Dorsolateral prefrontal cortex (tissue), 122 donors: ENCODE measurements at places on chromosomes 12 and 14. TPM values are rescaled to one million over a fixed set of nuclear protein-coding genes. Genes with fewer than 3 reads are reported as not detected.

DNA sequence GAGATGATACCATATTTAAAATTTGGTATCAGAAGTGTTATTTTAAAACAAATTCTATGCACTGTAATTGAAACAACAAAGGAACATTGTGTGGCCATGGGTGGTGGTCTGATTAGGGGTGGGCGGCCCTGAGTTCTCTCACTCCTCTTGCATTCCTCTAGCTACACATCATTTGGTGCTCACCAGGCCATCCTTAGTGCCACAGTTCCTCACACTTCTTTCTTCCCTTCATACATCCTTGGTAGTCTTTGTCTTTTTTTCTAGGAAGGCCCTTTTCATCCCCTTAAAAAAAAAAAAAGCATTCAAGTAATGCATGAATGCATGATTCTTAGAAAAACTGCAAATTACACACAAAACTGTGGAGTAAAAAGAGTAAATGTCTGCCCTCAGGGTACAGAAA is 2.4 kb upstream of the MANSC4 start:
- DNase-seq, result no peak

Gene GOLGA5
- total RNA-seq, result 24.9 TPM

- DNase-seq, result no peak
Observed at GRCh38 chr12:119153477-119154434, 25.0 kb upstream of the HSPB8 start.

DNA sequence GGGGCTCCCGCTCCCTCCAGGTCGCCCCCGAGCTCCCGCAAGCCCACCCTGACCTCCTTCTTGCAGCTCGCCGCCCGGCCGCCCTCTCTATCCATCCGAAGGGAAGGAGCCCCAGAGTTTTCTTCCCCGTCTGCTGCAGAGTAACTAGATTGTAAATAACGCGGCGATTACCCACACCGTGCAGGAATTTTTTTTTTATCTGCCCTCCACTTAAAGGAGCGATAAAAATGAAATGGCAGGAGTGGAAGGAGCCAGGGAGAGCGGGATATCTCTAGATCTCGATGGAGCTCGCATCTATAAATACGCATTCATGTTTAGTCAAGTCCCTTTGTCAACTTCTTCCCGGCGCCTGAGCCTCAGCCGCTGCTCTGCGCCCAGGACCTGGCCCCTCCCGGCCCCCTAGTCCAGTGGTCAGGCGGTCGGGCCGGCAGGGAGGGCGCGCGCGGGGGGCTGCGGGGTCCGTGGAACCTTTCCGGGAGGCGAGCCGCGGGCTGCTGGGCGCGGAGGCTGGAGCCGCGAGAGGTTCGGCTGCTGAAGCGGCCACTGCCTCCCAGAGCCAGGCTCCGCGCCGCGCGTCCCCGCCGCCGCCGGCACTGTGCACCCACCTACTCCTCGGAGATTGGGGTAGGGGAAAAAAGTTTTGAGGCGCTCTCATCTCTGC is 386.0 kb downstream of the BCAT1 start:
- DNase-seq, result no peak

Gene KRT72
- not detected for total RNA-seq

- no peak for DNase-seq
Observed at GRCh38 chr14:69107407-69108003, 45.4 kb downstream of the DCAF5 start.

DNA sequence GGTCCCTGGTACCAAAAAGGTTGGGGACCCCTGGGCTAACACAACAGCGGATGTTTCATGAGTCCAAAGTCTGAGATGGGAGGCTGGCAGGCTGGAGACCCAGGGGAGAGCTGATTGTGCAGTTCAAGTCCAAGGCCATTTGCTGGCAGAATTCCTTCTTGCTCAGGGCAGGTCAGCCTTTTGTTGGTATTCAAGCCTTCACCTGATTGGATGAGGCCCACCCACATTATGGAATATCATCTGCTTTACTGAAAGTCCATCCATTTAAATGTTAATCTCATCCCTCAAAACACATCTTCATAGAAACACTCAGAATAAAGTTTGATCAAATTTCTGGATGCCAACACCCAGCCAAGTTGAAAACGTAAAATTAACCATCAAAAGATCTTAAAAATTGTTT is 52.9 kb downstream of the GSC start:
- DNase-seq, result no peak

Gene MGP
- 11.3 TPM for total RNA-seq

DNA sequence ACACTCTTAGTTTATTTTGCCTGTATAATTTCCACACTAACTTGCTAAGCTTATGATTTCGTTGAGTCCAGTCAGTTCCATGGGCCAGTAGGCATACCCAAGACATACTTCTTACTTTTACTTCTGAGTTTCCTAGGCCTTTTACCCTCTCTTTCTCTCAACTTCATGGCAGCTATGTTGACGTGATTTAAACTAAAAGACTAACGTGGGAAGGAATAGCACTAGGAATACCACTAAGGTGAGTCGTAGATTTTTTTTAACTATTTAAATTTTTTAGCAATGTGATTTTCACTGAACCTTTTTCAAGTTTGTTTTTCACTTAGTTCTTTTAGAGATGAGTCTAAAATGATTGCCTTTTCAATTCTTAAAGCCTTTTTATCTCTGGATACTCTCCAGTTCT is 793.5 kb upstream of the NOVA1 start:
- DNase-seq, result no peak

Gene DCN
- 44.4 TPM for total RNA-seq

DNA sequence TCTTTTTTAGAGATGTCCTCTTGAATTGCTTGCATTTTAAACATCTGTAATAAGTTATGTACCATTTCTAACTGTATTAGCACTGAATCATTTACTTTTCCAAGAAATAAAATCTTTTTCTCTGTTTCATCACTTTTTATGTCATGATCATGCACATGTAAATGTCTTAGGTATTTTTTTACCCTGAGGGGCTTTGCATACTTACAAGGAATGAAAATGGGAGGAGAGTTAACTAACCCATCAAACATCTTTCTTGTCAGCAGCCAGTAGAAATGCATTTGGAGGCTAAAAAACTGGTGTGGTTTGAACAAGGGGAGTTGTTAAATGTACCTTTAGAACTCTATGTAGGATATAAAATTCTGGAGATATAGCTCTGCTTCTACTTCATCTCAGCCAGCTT is 1080.3 kb downstream of the GALC start:
- no peak for DNase-seq

DNA sequence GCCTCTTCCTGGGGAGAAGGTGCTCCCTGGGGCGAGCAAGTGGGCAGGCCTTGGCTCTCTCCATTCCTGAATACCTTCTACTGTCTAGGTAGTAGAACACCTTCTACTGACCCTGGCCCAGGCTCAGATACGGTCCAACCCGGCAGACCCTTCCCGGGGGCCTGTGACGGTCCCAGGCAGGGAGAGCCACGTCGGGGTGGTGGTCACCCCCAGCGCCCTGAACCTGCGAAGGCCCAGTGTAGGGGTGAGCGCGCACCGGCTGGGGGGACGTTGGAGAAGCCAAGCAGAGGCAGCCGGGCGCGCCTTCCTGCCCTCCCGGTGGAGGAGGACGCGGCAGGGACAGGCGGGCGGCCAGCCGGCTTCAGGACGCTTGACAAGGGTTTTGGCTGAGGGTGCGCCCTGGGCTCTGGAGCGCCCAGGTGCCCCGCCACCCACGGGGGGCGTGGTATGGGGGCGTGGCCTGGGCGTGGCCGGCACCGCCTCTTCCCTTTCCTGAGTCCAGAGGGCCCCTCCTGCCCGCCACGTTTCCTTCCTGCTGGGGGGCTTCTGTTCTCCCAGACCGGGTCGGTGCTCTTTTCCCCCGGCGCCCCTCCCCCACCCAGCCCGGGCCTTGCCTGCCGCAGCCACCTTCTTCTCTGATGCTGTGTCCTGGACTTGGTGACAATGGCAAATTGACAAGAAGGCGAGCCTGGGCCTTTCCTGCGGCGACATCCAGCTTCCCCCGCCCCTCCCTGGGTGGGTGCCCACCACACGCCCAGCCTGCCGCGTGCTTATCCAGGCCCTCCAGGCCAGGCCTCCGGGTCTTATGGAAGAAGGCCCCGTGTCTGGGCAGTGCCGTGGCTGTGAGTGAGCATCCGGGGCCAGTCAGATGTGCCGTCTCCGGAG is 24.5 kb upstream of the PPP1R13B start:
- no peak for DNase-seq

DNA sequence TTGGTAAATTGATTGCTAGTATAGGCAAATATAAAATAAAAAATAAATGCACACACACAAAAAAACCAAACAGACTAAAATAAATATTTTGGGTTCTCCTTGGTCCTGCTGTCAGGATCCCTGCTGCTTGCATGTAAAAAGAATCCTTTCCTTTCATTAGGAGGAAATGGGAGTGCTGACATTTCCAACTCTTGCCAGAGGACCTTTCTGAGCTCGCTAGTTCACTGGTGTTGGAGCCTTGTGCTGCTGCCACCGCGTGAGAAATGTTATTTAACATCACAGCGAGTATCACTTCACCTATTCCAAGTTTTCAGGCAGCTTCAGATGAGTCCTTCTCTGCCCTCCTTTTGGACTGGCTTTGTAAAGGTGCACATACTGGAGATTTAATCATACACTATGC is 358.9 kb downstream of the NPAS3 start:
- no peak for DNase-seq

Gene REP15
- 3.2 TPM for total RNA-seq

Gene PLD4
- total RNA-seq, result 6.5 TPM

DNA sequence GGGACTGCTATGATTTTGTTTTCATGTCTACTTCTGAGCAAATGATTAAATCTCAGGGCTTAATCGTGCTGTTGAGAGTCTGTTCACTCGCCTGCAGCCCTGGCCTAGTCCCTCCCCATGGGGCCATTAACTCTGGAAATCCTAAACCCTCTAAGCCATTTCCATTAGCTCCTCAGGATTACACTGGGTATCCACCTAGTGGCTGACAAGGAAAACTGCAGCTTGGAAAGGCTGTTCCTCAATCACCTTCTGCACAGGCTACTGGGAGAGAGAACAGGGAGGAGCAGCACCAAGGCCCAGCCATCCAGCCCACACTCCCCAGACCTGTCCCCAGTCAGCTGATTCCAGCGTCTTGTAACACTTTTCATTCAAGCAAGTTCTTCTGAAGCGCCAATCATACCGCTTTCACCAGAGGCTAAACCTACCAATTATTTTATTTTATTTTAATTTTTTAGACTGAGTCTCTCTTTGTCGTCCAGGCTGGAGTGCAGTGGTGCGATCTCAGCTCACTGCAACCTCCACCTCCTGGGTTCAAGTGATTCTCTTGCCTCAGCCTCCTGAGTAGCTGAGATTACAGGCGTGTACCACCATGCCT is 48.7 kb downstream of the NEUROD4 start:
- no peak for DNase-seq

- no peak for DNase-seq
Observed at GRCh38 chr12:131253376-131254026, 299.8 kb downstream of the ADGRD1 start.

Gene OTOGL
- total RNA-seq, result 6.0 TPM

Gene MIP
- not detected for total RNA-seq

Gene TAPBPL
- 17.3 TPM for total RNA-seq

GRCh38 chr14:101189266-101189665 is 285.7 kb upstream of the RTL1 start:
- DNase-seq, result no peak

DNA sequence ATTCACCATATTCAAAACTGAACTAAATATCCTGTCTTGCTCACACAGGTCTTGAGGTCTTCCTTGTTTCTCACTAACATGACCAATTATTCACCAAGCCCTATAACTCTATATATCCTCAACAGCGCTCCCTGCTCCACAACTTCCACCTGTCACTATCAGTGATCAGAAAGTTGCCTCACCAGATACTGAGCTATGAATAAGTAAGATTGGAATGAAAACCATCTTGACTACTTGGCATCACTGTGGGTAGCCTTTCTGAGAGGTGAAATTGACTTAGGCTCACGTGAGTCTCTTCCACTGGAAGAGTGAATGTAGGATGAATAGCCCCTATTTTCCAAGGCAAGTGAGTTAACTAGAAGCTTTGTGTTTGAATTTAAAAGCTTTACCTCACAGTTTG is 167.1 kb downstream of the PIK3C2G start:
- no peak for DNase-seq

Gene ACYP1
- total RNA-seq, result 23.7 TPM

- peak; percentile 79 for DNase-seq
Observed at GRCh38 chr14:68816183-68816942, 23.5 kb upstream of the ZFP36L1 start.

GRCh38 chr12:79262938-79263337 is 398.4 kb downstream of the SYT1 start:
- DNase-seq, result no peak

Gene DUSP6
- total RNA-seq, result 29.5 TPM

- DNase-seq, result no peak
Observed at GRCh38 chr12:87388376-87388775, 640.8 kb downstream of the C12orf50 start.

- no peak for DNase-seq
Observed at GRCh38 chr14:32536175-32536574, 207.1 kb downstream of the AKAP6 start.

- no peak for DNase-seq
Observed at GRCh38 chr14:93142854-93143652, 27.3 kb upstream of the ITPK1 start.

DNA sequence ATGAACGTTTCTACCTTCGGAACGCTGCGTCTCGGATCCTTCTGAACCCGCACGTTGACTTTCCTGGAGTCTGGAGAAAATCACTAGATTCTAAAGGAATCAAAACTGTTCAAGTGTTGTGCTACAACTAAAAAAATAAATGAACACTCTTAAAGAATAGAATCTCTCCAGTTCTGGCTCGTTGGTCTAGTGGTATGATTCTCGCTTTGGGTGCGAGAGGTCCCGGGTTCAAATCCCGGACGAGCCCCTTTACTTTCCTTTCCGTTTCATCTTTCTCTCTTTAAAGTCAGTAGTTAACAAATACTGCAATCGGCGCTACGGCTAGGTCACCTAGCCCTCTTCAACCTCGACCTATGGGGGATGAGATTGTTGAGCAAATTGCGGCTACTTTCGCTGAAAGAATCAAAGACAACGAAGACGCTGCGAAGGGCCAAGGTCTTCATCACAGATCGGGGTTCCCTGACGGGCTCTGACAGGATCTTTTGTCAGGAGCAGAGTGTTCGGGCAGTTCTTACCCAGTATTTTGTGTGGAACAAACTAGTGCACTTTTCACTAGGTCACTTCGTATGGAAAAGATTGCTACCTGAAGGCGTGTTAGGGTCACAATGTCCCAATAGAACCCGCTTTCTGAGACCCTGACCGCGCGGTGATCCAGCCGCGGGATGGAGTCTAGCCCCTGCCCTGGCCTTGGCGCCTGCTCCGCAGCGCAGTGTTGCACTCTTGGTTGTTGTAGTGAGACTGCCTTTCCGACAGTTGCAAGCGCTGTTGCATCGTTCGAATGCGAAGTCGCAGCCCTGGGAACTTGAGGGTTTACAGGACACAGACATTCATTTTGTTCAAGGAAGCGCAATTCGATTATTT is 8.4 kb downstream of the OR6S1 start:
- DNase-seq, result no peak

DNA sequence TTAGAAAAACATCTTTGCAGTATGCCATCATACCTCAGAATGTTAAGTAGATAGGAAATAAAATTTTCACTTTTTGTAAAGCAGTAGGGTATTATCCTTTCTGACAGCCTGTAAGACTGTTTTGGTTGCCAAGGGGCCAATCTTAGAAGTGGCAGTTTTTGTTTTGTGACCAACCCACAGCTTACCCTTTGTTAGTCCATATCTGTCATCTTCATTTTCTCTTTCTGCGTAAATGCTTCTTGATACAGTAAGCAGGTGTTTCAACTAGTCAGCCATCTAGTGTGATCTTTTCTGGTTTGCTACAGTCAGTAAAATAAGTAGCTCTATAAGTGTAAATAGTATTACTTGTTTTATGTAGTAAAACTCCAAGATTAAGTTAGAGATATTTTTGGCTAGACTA is 8.8 kb downstream of the PPM1A start:
- DNase-seq, result no peak

GRCh38 chr12:101493556-101493955 is 18.4 kb downstream of the SPIC start:
- DNase-seq, result no peak

GRCh38 chr12:13258197-13258596 is 61.7 kb downstream of the EMP1 start:
- no peak for DNase-seq

Gene P2RX2
- total RNA-seq, result not detected
